ENCODE measurements at places on chromosomes 2 and 18. TPM values are rescaled to one million over a fixed set of nuclear protein-coding genes. Genes with fewer than 3 reads are reported as not detected.

Gene KANSL1L
- total RNA-seq = 6.4 TPM

Gene FZD7
- total RNA-seq = 3.0 TPM

Gene EML4
- 28.5 TPM for total RNA-seq

Gene MAPRE3
- total RNA-seq = 6.9 TPM

Gene TMEM247
- not detected for total RNA-seq

Gene IL36A
- total RNA-seq = 167 TPM

Gene HRH4
- total RNA-seq = 0.28 TPM
